ENCODE measurements at places on chromosomes 6 and 20.
A peak's percentile ranks its signal among the peaks of the same experiment; 100 is the strongest.

GRCh38 chr20:50484271-50484976, 25.8 kb upstream of the PTPN1 start:
- no peak for DNase-seq

- DNase-seq, result no peak
Measured at GRCh38 chr6:13766201-13766634, 48.1 kb downstream of the MCUR1 start.

- DNase-seq, result no peak
Measured at GRCh38 chr6:44044154-44044539, 83.1 kb downstream of the MRPL14 start.

- DNase-seq, result no peak
Measured at GRCh38 chr6:3725145-3726047, 26.1 kb downstream of the PXDC1 start.

DNA sequence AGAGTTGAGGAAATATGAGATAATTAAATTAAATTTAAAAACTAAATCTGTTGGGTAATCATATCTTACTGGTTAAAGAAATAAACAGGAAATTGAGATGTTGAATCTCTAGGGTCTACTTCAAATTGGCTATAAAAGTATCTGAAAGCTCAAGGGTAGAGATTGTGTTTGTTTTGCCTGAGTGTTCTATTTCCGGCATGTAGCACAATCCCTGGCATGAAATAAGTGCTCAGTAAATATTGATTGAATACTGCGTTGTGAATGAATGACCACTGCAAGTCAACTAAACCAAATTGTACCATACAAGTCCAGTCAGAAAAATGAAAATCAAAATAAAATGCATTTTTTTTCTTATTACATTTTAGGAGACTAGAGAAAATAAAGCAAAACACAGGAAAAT, 709.8 kb downstream of the EPM2A start:
- DNase-seq, result no peak

- no peak for DNase-seq
Measured at GRCh38 chr6:167235005-167235404, 56.1 kb upstream of the UNC93A start.

GRCh38 chr6:46002264-46002663, 13.4 kb downstream of the CLIC5 start:
- DNase-seq, result no peak

GRCh38 chr6:169185011-169185521, 68.6 kb downstream of the THBS2 start:
- no peak for DNase-seq

- peak; percentile 17 for DNase-seq
Measured at GRCh38 chr20:10783707-10784553, 110.1 kb upstream of the JAG1 start.

DNA sequence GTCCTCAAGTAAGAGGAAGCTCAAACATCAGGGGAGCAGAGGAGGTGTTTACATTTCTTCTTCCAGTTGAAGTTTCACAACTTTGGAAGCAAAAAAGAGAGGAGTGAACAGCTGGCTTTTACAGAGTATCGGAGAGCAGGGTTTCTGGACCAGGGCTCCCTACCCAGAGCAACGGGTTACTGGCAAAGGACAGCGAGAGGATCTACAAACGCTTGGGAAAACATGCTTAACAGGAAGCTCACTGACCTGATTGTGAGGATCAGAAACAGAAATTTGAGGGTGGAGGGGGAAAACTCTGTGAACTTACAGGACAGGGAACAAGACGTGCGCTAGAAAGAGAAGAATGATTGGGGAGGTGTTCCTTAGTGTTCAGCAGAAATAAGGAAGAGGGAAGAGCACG, 85.7 kb upstream of the TAB2 start:
- no peak for DNase-seq

DNA sequence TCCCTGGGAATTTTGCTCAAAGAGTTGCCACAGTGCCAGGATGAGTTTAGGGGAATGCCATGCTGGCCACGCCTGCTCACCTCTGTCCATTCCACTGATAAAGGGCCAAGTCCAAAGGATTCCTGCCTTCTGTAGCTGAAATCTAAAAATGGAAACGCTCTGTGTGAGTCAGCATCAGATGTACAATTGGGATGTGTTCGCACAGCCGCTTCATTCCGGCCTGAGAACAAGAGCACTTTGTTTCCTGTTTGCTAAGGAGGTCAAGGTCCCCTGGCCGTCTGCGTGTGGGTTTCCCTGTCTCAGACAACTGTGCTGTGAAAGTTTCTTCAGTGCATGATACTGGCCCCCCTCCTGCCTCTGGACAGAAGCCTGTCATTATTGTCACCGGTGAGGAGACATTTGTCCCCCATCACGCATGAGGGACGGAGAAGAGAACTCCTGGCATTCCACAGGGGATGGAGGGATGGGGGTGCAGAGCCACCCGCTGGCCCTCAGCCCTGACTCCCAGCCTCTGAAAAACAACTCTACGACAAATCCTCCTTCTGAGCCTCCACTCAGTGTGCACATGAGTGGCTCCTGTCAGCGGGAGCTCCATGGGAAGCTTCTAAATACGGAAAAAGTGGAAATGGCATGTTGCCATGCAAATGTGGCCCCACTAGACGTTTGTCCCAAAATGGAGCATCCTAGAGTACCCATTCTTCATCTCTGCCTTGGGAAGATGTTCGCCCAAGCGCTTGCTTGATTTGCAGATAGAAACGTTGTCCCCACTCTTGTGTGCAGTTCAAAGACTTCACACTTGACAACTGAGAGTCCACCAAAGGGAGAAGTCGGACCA, 143.5 kb upstream of the AFDN start:
- no peak for DNase-seq

DNA sequence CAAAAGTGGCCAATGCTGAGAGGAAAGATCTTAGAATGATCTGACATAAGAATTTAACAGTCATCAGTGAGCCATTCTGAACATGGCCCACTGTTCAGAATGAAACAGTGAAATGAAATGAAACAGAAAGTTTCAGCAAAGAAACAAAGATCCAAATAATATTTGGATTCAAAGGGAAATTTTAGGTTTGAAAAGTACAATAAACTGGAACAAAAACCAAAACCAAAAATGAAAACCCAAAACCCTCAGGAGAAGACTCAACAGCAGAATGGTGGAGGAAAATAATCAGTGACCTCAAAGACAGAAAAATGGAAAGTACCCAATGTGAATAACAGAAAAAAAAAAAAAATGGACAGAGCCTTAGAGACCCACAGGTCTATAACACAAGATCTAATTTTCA, 66.1 kb upstream of the EMILIN3 start:
- DNase-seq, result no peak

- no peak for DNase-seq
Measured at GRCh38 chr6:7535498-7535897, 6.0 kb upstream of the DSP start.

GRCh38 chr20:32458837-32459220, 100.7 kb downstream of the ASXL1 start:
- DNase-seq, result no peak

- DNase-seq, result peak; percentile 23
Measured at GRCh38 chr20:3209946-3210317, 634 bp downstream of the ITPA start.

- DNase-seq, result no peak
Measured at GRCh38 chr6:41967312-41968287, 26.0 kb upstream of the CCND3 start.

DNA sequence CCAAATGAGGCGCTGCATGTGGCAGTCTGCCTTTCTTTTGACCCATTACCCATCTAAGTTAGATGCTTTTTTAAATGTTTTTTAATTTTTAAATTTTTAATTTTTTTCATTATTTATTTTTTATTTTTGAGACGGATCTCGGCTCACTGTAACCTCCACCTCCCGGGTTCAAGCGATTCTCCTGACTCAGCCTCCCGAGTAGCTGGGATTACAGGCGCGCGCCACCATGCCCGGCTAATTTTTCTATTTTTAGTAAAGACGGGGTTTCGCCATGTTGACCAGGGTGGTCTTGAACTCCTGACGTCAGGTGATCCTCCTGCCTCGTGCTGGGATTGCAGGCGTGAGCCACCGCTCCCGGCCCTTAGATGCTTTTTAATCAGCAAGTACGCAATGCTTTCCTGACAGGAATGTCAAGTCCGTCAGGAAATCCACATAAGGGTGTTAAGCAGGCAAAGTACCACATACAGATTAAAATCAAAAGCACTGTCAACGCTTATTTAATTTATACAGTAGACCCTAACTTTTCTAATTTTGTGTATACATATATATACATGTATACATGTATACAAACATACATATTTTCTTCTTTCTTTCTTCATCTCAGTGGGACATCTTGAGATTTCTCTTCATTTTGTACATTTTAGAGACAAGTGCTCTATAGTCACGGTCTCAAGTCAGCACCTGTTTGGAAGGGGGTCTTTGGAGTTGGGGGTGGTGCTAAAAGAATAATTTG, 995 bp upstream of the GSTA4 start:
- DNase-seq, result peak; percentile 72

GRCh38 chr6:47729457-47729856, 31.1 kb downstream of the ADGRF4 start:
- no peak for DNase-seq

GRCh38 chr6:33794910-33795623, 6.1 kb upstream of the LEMD2 start:
- DNase-seq, result no peak

- no peak for DNase-seq
Measured at GRCh38 chr6:136466777-136467176, 83.4 kb downstream of the MAP7 start.

DNA sequence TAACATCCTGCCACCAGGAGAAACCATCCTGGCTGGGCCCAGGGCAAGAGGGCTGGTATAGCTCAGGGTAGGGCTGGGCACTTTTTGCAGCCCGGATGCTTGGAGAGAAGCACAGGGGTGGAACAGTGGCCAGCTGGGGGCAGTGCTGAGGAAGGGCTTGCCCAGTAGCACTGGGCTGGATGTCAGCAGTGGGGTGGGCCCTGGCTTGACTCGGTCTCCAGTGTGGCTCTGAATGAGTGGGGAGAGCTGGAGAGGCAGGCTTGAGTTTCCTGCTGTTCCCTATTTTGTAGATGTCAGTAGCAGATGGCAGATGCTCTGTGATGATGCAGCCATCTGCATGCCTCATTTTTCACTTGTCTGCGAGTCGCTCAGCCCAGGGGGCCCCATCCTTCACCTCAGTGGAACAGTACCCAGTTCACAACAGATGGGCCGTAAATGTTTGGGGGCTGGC, 56.3 kb upstream of the TULP1 start:
- peak; percentile 28 for DNase-seq

All from RPMI8226 (cell line).